Central memory CD8-positive, alpha-beta T cell (primary cell): ENCODE measurements at places on chromosomes 1 and 21.

DNA sequence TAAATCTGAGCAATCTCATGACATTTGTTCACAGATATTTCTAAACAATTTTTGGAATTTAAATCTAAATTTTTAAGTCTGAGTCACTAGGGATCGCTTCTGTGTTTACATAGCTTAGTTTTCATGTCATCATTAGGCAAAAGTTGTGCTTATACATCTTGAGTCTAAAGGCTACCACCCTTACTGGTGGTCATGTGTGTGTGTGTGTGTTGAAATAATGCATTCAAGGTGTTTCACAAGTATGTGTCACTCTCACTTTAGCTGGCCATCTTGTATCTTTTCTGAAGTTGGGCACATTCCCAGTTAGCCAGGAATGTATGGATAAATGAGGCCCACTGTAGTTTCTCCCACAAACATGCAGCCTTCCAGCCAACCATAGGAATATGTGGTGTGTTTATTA is 1162.5 kb upstream of the PRMT6 start:
- no peak for DNase-seq

- no peak for DNase-seq
Measured at GRCh38 chr1:23563755-23564374, 4.6 kb upstream of the ID3 start.

- no peak for DNase-seq
Measured at GRCh38 chr1:40534589-40534988, 3.2 kb downstream of the ZNF684 start.

DNA sequence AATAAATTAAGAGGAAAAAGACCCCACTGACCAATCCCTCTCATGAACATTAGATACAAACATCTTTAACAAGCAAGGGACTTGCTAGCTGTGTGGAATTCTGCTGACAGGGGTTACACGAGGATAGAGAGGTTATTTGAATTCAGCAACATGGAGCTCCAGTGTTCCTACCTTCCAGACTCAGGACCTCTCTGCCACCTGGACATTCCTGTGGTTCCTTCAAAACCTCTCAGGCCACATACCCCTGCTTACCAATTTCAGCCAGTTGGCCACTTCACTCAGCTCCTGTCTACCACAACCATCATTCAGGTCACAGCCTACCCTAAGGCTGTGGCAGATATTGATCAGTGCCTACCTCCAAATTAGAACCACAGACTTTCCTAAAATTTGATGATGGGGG is 147.5 kb downstream of the RRAGC start:
- no peak for DNase-seq

- no peak for DNase-seq
Measured at GRCh38 chr21:42621819-42622177, 31.6 kb upstream of the PDE9A start.

- DNase-seq, result no peak
Measured at GRCh38 chr21:44441581-44442265, 13.6 kb upstream of the LRRC3 start.

GRCh38 chr1:238779716-238780115 is 606.7 kb upstream of the CHRM3 start:
- DNase-seq, result no peak

DNA sequence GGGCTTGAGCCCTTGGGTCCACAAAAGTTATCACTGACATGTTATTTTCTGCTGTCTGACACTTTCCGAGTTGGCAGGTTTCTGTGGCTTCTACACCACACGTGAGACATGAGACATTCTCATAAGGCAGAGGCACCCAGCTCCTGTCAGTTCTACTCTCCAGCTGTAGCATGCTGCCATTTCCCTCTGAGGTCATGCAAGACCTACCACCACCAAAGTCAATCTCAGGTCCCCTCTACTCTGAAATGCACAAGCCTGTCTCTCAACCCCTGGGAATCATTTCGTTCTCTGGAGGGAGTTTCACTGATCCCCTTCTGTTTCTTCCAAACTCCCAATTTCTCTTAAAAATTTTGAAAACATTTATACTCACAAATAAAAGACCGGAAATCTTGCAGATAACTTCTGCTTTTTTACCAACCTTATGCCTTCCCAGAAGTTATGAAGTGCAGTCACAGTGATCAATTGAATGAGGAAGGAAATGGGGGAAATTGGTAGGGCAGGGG is 39.5 kb upstream of the CR2 start:
- no peak for DNase-seq

GRCh38 chr1:33170351-33171274 is 11.2 kb downstream of the TRIM62 start:
- DNase-seq, result no peak

- DNase-seq, result no peak
Measured at GRCh38 chr1:172146141-172146850, 274.2 kb upstream of the C1orf105 start.

DNA sequence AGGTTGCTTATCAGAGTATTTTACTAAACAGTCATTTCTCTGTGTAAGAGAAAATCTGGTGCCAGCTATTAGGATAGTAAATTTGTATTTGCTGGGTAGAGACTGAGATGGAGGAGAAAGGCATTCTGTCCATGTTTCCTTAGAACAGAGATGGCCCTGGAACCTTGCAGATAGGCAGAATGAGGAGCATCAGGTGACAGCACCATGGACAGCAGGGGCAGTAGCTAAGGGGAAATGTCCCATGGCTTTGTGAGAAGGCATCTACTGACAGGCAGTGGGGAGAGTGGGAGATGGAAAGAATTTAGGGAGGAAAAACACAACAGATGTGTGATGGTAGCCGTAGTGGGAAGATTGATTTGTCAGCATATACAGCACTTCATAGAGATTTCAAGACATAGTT is 105.0 kb downstream of the PRRX1 start:
- no peak for DNase-seq

DNA sequence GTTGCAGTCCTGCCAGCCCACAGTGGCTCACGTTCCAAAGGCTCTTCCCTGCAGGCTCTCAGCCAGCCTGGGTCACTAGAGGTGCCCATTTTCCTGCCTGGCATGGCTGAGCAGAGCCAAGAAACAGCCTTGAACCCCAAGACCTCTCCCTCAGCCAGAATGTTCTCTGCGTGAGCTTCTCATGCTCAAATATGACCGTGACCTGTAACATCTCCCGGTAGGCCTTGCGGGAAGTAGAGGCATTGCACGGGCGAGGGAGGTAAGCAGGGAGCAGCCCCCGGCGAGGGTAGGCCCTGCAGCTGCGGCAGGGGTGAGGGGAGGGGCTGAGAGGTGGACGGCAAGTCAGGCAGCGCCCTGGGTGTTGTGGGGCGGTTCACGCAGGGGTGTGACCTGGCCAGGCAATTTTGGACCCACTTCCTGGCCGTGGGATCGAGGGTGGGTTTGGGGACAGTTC is 20.0 kb downstream of the RRP1 start:
- DNase-seq, result no peak

GRCh38 chr1:119139857-119140176 is 636 bp downstream of the WARS2 start:
- no peak for DNase-seq

GRCh38 chr1:233490488-233490887 is 123.4 kb upstream of the KCNK1 start:
- DNase-seq, result no peak

- no peak for DNase-seq
Measured at GRCh38 chr1:1116701-1117468, 996 bp upstream of the C1orf159 start.

GRCh38 chr1:25038699-25039098 is 108.6 kb upstream of the RUNX3 start:
- DNase-seq, result no peak

- DNase-seq, result peak; percentile 63
Measured at GRCh38 chr1:153494976-153495535, 34.6 kb upstream of the S100A7 start.

DNA sequence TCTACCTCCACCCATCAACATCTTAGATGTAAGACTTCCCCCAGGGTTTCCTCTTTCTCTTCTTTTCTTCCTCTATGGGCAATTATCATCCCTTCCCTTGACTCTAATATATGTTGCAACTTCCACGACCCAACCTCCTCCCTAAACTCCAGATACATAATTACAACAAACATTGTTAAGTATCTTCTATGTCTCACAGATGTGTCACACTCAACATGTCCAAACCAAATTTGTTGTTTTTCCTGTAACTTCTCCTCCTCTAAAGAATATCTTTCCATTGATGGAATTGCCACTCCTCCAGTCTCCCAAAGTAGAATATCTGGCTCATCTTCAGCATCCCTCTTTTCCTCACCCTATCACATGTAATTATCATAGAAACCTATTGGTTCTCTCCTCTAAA is 314.2 kb downstream of the RWDD3 start:
- DNase-seq, result no peak

GRCh38 chr1:34500451-34500850 is 254.4 kb upstream of the GJB5 start:
- DNase-seq, result no peak

DNA sequence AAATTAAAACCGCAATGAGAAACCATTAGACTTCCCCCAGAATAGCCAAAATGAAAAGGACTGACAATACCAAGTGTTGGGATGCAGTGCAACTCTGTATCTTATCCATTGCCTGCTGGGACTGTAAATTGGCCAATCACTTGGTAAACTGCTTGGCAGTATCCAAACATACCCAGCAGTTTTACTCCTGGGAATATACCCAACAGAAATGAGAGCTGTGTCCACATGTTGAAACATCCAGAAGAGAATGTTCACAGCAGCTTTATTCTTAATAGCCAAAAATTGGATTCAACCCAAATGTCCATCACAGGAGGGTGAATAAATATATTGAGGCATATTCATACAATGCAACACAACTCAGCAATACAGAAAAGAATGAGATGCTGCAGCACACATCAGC is 13.7 kb upstream of the FAM20B start:
- no peak for DNase-seq

DNA sequence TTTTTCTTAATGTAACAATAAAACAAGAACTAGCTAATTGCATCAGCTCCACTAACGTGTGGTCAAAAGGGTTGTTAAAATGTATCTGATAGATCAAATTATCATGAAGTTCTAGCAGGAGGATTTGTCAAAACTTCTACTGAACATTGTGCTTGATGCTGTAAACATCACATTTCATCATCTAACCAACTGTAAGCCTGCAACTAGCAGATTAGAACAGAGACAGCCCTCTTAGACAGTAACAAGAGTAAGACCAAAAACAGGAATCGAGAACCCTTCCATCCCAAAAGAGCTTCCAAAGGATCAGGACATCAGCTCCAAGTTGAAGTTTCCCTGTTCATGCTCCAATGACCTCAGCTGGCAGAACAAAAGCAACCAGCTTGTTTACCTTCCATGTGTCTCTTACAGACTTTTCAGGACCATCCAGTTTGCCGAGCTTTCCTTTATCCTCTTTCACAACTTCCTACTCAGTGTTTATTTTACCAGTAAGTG is 44.6 kb downstream of the NIBAN1 start:
- DNase-seq, result no peak

- no peak for DNase-seq
Measured at GRCh38 chr1:235950318-235950717, 83.6 kb upstream of the LYST start.

GRCh38 chr1:30415171-30415940 is 308.0 kb downstream of the MATN1 start:
- no peak for DNase-seq

- DNase-seq, result no peak
Measured at GRCh38 chr1:172345077-172345476, 75.4 kb upstream of the C1orf105 start.

DNA sequence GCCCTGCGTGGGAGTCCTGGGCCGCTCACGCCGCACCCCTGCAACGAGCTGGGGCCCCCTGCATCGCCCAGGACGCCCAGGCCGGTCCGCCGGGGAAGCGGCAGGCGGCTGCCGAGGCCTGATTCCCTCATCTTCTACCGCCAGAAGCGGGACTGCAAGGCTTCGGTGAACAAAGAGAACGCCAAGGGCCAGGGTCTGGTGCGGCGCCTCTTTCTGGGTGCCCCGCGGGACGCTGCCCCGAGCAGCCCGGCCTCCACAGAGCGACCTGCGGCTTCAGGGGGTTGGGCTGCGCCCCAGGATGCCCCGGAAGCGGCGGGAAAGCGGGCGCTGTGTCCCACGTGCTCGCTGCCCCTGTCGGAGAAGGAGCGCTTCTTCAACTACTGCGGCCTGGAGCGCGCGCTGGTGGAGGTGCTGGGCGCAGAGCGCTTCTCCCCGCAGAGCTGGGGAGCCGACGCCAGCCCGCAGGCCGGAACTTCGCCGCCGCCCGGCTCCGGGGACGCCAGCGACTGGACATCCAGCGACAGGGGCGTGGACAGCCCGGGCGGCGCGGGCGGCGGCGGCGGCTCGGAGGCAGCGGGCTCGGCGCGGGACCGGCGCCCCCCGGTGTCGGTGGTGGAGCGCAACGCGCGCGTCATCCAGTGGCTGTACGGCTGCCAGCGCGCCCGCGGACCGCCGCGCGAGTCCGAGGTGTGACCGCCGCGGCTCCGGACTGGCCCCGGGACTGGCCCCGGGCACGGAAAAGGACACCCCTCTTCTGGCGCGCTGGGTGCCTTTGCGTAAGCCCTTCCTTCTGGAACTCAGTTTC is 2.7 kb downstream of the FAM110D start:
- no peak for DNase-seq

DNA sequence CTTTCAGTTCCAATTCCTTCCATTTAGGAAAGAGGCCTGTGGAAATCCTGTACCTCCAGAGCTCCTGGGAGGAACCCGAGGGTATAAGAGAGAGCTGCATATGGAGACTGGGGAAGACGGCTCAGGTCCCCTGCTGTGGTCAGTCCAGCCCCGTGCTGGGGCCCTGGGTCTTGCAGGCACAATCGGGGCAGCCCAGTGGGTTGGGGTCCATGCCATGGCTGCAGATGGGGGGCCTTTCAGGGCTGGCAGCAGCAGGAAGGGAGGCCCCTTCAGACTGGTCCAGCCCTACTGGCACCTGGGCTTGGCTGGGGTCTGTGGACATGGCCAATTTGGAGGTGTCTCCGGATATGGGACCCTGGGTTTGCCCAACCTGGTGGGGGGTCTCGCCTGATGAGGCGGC is 18.2 kb downstream of the HTR6 start:
- no peak for DNase-seq

- DNase-seq, result no peak
Measured at GRCh38 chr1:170720661-170721060, 56.7 kb downstream of the PRRX1 start.

DNA sequence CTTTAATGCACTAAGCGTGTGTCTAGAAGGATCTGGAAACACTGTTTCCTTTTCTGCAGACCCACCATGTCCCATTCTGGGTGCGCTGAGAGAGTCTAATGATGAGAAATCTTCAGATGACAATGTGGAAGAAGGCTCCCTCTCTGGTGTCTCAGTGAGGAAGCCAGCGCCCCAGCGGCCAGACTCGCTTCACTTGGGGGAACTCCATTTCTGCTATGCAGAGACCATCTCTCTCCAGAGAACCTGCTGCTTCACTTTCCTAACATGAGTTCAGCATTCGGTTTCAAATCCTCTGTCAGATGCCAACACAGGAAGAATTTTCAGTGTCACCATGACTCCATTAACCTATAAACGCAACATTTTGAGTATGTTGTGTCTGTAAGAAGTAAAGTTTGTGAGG is 121.8 kb downstream of the SYF2 start:
- no peak for DNase-seq
